Liver (tissue), 10 donors: ENCODE measurements at places on chromosomes 3 and 15. TPM values are rescaled to one million over a fixed set of nuclear protein-coding genes. Genes with fewer than 3 reads are reported as not detected.

- DNase-seq: no peak
These were observed at the start of gene CACNA2D3 for GRCh38 chr3:54122324-54123002. Gene CACNA2D3, plus strand, starts transcription at chr3:54122552.

DNA sequence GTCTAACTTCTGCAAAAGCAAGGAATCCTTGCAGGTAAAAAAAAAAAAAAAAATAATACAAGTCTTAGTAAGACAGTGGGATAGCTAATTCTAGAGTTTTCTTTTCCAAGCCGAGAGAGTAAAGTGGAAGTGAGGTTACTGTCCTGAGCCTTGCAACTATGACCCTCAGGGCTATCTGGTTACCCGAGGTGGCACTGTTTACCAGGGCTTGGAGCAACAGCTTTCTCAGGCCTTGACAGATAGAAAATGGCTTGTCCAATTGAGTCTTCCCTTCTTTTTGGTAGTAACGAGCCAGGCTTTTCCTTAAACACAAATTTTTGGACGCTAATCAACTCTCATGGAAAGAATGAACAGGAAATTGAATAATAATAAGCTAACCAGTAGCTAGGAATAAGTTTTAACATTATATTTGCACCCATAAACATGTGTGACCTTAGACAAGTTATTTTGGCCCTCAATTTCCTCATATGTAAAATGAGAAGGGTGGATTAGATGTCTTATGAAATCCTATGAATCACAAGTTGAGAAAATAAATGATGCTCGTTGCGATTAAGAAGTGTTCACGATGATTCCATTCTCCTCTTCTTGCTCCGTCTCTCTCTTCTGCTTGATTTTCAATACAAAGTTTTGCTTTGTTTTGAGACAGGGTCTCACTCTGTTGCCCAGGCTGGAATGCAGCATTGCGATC is 236.9 kb upstream of the KBTBD8 start:
- DNase-seq: no peak

GRCh38 chr15:69736161-69736560 is 283.5 kb downstream of the RPLP1 start:
- DNase-seq: no peak

The RNU5B-1 gene
- not detected for polyA plus RNA-seq

DNA sequence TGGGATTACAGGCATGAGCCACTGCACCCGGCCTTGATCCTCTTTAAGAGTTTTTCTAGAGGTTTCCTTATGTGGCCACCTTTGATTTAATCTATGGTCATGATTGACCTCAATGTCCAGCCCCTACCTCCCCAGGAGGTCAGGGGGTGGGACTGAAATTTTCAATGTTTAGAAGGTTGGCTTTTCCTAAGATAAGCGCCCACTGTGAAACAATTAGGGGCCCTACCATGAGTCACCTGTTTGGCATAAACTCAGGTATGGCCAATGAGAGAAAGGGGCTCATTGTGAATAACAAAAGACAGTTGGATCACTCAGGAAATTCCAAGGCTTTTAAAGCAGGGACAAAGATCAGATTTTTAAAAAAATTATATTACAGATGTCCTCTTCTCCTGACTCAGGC is 51.1 kb downstream of the ZBTB11 start:
- DNase-seq: no peak

The TM4SF18 gene
- polyA plus RNA-seq: 4.9 TPM

The SEMA3B gene
- 1.3 TPM for polyA plus RNA-seq

DNA sequence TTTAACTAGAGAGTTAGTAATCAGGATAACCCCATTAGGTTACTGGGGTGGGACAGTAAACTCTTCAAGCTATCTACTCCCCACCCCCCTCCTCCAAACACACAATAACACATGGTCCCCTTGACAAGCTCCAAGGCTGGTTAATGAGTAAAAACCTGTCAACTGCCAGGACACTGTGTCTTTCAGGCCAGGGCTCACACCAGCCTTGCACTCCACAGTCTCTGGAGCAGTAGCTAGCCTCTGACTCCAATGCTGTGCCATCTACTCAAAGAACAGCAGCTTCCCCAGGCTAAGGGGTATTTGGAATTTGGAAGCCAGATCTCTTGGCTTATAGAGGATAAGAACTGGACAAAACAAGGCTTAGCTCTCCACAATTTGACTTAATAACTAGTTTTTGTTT is 115.8 kb downstream of the LRIG1 start:
- DNase-seq: no peak
